Dermis blood vessel endothelial cell (primary cell): ENCODE measurements at places on chromosomes 13 and 19. TPM values are rescaled to one million over a fixed set of nuclear protein-coding genes. Genes with fewer than 3 reads are reported as not detected.

GADD45GIP1 gene
- 19.5 and 20.6 TPM in 2 replicates for total RNA-seq

PNMA8B gene
- total RNA-seq = under 0.01 and 0.17 TPM in 2 replicates

PLIN4 gene
- total RNA-seq = 1.1 and 1.5 TPM in 2 replicates

NLRP4 gene
- under 0.01 TPM in 1 of 2 replicates, not detected in the other for total RNA-seq

PSG6 gene
- total RNA-seq = not detected in 2 replicates

VSTM2B gene
- total RNA-seq = not detected in 2 replicates

KCNRG gene
- total RNA-seq = 4.0 and 12.4 TPM in 2 replicates

ELSPBP1 gene
- not detected in 2 replicates for total RNA-seq

KIR2DL1 gene
- total RNA-seq = not detected in 2 replicates

ZNF829 gene
- total RNA-seq = 2.0 and 3.7 TPM in 2 replicates

ICAM4 gene
- 0.79 and 0.85 TPM in 2 replicates for total RNA-seq

EBI3 gene
- 0.47 and 3.1 TPM in 2 replicates for total RNA-seq

NANOS3 gene
- not detected in 2 replicates for total RNA-seq

HCST gene
- total RNA-seq = 0.19 TPM in 1 of 2 replicates, not detected in the other

ZNF229 gene
- total RNA-seq = 5.9 and 14.6 TPM in 2 replicates

KLK15 gene
- not detected in 2 replicates for total RNA-seq
